ENCODE measurements at places on chromosomes 7 and 10. TPM values are rescaled to one million over a fixed set of nuclear protein-coding genes. Genes with fewer than 3 reads are reported as not detected.

Gene TMEM139
- 2.3 TPM for total RNA-seq

Gene UTF1
- total RNA-seq, result not detected

Gene PRSS1
- total RNA-seq, result not detected

Gene LIPJ
- not detected for total RNA-seq

Gene BUD31
- total RNA-seq, result 162 TPM

Gene UPK3B
- total RNA-seq, result not detected

Gene NODAL
- total RNA-seq, result not detected

Gene LLCFC1
- total RNA-seq, result not detected

Gene TMED4
- total RNA-seq, result 70.8 TPM

Gene PDCD11
- 89.5 TPM for total RNA-seq

GRCh38 chr10:11227103-11227502 is 209.4 kb downstream of the CELF2 start:
- DNase-seq, result no peak

GRCh38 chr7:158685693-158686092 is 18.9 kb downstream of the NCAPG2 start:
- DNase-seq, result no peak

DNA sequence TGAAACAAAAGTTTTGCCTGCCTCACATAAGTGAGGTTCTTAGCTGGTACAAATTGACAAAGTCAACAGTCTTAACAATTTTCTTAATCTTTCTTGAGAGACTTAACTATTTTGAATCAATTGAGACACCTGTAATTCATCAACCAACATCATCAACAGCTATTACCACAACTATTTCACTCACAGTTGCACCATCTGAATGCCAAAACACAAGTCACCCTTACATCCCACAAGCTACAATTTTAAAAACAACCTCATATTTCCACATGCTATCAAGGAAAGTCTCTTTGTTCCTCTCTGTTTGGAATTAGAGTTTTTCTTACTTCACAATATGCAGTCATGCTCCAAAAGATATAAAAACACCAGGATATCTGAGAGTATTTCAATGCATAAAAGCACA is 4.9 kb downstream of the SMURF1 start:
- no peak for DNase-seq

- DNase-seq, result no peak
Measured at GRCh38 chr7:93327006-93327633, 95.0 kb downstream of the VPS50 start.

DNA sequence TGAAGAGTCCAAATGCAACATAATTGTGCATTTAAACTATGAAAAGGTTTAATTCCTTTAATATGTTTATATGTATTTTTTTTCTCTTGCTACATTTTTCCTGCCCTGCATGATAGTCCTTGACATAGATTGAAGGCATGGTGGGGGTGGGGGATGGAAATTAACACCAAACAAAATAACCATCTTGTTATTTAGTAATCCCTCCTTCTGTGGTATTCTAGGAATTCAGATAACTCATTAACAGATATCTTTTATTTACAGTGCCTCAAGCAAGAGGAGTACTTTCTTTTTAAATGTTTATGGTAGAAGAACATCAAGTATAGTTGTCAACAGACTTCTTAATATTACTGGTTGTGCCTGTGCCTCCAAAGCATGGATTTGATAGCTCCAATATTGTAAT is 337.6 kb upstream of the SEMA3A start:
- no peak for DNase-seq

GRCh38 chr10:99457813-99458212 is 27.4 kb upstream of the GOT1 start:
- no peak for DNase-seq

- no peak for DNase-seq
Measured at GRCh38 chr10:99674762-99675161, 15.5 kb downstream of the ENTPD7 start.

- DNase-seq, result no peak
Measured at GRCh38 chr10:120607710-120608703, 151.0 kb downstream of the PLPP4 start.

GRCh38 chr10:90066435-90066834 is 365.0 kb downstream of the KIF20B start:
- DNase-seq, result no peak

DNA sequence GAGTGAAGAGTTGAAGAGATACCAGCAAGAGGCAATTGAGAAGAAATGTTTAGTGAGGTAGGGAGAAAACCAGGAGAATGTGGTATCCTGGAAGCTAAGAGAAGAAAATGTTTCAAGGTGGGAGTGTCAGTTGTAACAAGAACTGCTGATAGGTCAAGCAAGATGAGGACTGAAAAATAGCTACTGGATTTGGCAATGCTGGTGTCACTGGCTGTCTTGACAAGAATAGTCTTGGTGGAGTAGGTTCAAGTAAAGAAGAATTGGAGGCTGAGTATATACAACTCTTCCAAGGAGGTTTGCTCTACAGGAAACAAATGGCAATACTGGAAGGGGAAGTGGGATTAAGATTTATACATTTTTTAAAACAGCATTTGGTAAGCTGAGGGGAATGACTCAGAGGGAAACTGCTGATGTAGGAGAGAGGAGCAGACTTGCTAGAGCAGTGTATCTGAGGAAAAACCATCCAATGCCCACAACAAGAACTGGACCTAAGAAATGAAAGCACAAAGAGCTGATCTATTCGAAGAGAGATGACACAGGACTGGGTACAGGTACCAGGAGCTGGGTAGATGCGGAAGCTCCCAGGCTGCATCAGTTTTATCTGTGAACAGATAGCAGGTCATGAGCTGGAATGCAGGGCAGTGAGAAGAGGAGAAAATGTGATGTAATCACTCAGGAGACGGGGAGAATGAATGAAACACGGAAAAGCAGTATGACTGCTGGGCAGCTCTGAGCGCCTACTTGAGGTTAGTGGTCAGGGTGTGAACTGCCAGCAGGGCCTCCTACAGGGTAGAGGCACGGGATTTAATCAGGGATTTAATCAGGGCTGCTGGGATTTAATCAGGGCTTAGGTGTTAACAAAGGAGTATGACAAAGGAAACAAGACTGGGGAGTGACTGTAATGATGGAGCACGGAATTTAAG is 34.5 kb downstream of the FAM25A start:
- DNase-seq, result no peak

GRCh38 chr10:72830625-72831024 is 62.9 kb upstream of the OIT3 start:
- no peak for DNase-seq

GRCh38 chr10:53754596-53755250 is 982.1 kb upstream of the MBL2 start:
- no peak for DNase-seq
